Stimulated activated CD4-positive, alpha-beta T cell treated with anti-CD3 and anti-CD28 coated beads, Interleukin-4, amount 100 ng/mL, for 24 hours (primary cell): ENCODE measurements at places on chromosomes 5 and 9.

DNA sequence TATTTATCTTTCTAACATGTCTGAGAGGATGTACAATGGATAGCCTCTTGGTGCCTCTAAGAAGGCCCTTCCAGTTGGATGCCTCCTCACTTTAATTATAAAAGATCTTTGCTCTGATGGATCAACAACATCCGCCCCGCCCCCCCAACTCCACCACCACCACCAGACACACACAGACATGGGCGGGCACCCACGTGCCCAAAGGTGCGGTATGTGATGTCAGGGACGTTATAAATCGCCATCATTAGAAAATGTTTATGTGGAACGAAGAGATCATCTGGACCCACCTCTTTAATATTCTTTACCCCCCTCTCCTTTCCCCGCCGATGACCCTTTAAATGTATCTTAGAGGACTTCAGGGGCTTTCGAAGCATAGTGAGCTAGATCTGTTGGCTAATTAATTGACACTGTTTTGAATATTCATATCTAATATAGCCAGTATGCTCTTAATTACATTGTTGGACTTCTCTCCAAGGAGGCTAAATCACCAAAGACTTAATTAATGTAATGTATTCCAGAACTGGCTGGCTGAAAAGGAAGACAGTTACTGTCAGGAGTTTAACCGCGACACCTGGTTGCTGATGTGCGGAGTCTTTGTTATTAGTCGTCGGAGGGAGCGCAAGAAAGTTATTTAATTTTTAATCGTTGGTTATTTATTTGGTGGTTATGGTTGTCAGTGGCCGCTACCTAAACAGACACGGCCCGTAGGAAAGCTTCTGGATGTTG is 6.1 kb upstream of the FOXB2 start:
- no peak for DNase-seq

DNA sequence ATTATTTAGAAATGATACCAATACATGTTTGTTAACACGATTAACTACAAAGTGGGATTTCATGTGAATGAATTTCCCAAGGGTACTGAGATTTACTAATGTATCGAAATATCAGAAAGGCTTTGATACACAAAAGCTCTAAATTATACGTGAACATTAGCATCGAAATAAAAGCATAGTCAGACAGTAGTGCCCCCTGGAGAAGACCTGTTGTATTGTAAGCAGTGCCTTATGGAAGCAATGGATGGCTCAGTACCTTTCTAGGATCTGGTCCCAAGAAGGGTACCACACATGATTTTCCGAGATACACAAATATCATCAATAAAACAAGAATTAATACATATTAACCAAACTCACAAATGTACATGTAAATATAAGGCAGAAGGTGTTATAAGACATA is 153.8 kb downstream of the CDH12 start:
- DNase-seq, result no peak

GRCh38 chr9:84750152-84750865 is 80.8 kb downstream of the NTRK2 start:
- no peak for DNase-seq

DNA sequence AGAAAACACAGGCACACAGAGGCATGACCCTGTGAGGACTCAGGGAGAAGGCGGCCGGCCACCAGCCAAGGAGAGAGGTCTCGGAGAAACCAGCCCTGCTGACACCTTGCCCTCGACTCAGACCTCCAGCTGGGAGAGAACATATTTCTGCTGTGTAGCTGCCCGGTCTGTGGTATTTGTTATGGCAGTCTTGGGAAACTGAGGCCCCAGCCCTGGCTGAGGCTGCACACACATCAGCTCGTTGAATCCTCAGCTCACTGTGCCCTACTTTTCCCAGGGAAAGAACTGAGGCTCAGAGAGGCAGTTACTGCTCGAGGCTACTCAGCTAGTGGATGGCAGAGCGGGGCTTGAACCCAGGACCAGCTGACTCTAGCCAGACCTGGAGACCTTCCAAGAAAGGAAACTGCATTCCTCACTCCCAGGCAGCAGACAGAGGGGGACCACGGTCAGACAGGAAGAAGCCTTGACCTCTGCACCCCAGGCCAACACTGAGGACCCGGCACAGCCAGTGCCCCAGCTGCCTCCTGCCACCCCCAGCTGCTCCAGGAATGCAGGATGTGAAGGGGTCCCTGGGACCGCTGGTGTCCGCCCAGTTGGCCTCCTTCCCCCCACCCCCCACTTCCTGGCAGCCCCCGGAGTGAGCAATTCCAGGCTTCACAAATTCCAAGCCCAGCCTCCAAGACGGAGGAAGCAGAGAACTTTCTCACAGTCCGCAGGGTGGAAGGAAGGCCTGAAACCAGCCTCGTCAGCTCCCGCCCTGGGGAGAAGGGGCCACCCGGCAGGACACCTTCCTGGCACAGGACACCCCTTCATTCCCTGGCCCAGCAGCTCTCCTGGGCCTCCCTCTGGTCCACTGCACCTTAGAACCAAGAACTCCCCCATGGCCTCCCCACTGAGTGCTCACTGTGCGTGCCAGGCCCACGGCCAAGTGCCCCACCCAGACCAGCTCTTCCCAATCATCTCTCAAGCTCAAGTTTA is 69.9 kb downstream of the LRSAM1 start:
- DNase-seq, result no peak

GRCh38 chr9:121612511-121612998 is 38.9 kb upstream of the DAB2IP start:
- DNase-seq, result no peak
